Placental pericyte (primary cell): ENCODE measurements at places on chromosomes 5 and 9. TPM values are rescaled to one million over a fixed set of nuclear protein-coding genes. Genes with fewer than 3 reads are reported as not detected.

The CATSPER3 gene
- total RNA-seq = 0.43 TPM in 1 of 2 replicates, not detected in the other

The ANGPTL2 gene
- total RNA-seq = 21.2 and 71.6 TPM in 2 replicates

The STK32A gene
- 0.66 and 1.4 TPM in 2 replicates for total RNA-seq

The PPP1R26 gene
- total RNA-seq = 13.6 and 23.6 TPM in 2 replicates
